Stimulated activated CD4-positive, alpha-beta T cell treated with anti-CD3 and anti-CD28 coated beads, TNF-alpha, amount 100 ng/mL, for 4 hours (primary cell): ENCODE measurements at places on chromosomes 12 and 14.

DNA sequence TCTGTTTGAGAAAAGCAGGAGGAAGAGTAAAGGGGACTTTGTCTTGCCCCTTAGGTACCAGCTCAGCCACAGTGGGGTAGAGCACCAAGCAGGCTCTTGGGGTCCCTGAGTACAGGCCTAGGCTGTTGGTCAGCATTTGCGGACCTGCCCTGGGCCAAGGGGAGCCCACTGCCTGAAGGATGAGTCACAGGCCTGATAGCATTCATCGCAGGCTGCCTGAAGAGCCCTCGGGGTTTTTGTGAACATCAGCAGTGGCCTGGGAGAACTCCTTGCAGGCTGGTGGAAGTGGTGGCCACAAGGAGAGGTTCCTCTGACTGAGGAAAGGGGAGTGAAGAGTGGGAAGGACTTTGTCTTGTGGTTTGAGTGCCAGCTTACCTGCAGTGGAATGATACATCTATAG, 25.0 kb upstream of the P2RX7 start:
- no peak for DNase-seq

DNA sequence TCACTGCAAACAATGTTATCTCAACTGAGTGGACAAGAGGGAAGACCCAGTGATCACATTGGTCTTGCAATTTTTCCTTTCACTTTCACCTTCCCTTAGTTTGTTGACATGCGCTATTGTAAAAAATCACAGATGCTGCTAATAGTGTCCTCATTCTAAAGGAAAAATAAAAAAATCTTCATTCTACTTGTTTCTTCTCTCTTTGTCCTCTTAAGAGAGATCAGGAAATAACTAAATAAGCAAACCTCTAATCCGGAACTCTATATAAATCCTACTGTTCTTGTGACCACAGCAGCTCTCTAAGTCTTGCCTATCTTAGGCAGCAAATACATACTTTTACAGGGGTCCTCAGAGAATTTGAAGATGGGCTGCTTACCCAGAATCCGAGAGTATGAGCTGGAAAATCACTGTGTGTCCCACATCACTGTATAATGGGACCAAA, 257.7 kb downstream of the NAV3 start:
- no peak for DNase-seq

- DNase-seq = no peak
These were observed 39.7 kb downstream of the MAPKAPK5 start for GRCh38 chr12:111881716-111882115.

DNA sequence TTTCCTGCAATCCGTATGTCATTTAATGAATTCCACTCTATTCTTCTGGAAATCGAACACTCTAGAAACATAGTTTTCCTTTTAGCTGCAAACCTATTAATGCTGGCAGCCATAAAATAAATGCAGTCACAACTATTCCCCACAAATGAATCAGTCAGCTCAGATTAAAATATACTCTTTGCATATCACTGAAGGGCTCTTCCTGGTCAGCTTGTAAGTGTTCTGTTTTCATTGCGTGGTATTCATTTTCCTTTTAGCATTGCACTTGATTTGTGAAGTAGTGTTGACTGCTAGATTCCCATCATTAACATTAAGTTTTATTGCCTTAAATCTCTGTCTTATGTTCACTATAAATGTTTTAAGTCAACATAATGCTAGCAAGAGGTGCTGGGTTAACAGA, 685.9 kb downstream of the DIO2 start:
- DNase-seq = no peak

DNA sequence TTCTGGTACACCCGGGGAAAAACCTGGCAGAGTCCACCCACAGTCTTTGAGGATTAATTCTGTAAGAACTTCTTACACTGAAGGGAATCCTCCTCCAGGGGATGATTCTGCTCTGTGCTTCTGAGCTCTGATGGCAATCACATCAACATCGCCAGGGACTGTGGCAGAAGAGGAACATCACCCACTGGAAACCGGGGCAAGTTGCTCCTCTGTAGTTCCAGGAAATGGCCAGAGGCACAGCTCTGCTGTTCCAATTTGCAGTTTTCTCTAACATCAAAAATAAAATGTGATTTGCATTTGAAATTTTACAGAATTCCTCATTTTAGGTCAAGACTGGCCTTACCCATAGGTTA, 207.6 kb downstream of the DAD1 start:
- DNase-seq = no peak

GRCh38 chr14:54711812-54712464, 145.0 kb downstream of the SAMD4A start:
- no peak for DNase-seq

GRCh38 chr12:42728770-42729534, 139.4 kb upstream of the PRICKLE1 start:
- DNase-seq = no peak

DNA sequence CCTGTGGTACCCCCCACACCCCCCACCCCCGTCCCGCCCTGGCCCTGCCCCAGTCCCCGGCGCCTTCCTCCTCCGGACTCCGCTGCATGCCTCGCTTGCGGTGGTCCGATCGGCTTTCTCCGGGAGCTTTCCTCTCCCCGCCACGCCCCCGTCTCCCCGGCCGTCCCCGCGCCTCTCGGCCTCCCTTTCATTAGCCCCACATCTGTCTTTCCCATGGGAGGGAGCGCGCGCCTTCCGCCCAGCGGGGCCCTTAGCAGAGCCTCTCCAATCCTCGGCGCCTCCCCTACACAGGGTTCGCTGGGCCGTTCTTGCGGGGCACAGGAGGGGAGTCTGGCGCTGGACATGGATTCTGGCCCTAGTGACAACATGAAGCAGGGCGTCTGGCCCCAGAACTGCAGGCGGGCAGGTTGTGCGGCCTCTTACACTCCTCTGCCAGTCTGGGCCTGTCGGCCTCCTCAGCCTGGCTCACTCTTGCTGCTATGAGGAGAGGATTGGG, 1.5 kb upstream of the EFS start:
- DNase-seq = no peak

GRCh38 chr12:5945071-5946008, at the start of gene ANO2:
ANO2 (minus strand) TSS chr12:5945259; CDS start chr12:5945217, 42 bp downstream.
- no peak for DNase-seq

GRCh38 chr14:23306412-23307145, at the start of gene BCL2L2:
BCL2L2 (plus strand) TSS chr14:23306833; CDS start chr14:23307768, 935 bp downstream.
- no peak for DNase-seq

- no peak for DNase-seq
These were observed 46.2 kb downstream of the DPF3 start for GRCh38 chr14:72847721-72848120.

- no peak for DNase-seq
These were observed 31.3 kb upstream of the KICS2 start for GRCh38 chr12:64253356-64253755.

DNA sequence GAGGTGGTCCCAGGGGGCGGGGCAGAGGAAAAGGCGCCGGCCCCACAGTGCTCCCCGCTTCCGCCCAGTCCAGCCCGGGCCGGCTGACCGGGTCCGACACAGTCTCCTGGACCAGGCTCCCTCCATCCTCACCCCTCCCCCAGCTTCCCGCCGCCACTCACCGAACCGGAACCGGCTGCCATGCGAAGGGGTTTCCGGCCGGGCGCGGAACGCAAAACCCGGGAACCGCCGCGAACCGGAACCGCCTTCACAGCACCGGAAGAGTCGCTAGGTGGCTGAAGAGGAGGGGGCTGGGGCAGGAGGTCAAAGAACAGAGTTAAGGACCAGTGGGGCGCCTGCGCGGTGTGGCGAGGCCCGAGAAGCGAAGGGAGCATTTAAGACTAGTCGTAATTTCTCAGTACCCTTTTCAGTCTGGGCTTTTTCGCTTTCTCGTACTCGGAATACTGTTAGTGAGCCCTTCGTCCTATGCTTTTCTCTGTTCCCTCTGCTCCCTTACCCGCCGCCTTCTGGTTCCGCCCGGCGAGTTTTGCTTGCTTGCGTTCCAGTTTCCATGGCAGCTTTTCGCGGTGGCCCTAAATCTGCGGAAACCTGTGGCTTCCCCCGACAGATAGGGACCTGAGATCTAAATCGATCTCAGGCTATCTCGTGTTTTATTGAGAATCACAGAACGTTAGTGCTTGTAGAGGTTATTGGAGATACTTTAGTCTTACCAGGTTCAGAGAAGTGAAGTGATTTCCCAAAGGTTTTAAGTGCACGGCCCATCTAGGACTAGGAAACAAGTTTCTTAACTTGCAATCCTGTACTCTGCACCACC, at the start of gene SENP1:
Gene SENP1, minus strand, starts transcription at position 213 of the 814 bp plus-strand sequence. CDS start 4,607 bp downstream, outside the sequence.
- DNase-seq = peak; percentile 88
